ENCODE measurements at places on chromosomes 3 and 15.
A peak's percentile ranks its signal among the peaks of the same experiment; 100 is the strongest.

- no peak for DNase-seq
These were observed 3.1 kb downstream of the COL8A1 start for GRCh38 chr3:99641480-99641879.

GRCh38 chr3:146521394-146521793, 23.0 kb downstream of the PLSCR1 start:
- no peak for DNase-seq

DNA sequence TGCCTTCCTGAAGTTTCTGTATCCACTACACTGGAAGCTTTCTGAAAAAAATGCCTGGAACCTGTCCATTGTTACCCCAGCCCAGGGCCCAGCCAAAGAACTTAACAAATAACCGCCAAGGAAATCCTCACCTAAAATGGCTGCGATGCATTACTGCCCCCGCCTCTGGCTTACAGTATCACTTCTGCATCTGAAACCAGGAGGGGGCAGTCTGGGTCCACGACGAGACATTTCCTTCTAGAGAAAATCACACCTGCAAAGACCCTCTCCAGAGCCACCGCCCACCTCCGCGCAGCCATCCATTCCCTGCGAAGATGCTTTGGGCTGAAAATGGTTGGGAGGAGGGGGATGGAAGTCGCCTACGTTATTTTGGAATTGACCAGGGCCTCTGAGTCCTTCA, 22.4 kb upstream of the CELF6 start:
- peak; percentile 31 for DNase-seq

- DNase-seq: no peak
These were observed 206.5 kb downstream of the LPP start for GRCh38 chr3:188360364-188360881.

DNA sequence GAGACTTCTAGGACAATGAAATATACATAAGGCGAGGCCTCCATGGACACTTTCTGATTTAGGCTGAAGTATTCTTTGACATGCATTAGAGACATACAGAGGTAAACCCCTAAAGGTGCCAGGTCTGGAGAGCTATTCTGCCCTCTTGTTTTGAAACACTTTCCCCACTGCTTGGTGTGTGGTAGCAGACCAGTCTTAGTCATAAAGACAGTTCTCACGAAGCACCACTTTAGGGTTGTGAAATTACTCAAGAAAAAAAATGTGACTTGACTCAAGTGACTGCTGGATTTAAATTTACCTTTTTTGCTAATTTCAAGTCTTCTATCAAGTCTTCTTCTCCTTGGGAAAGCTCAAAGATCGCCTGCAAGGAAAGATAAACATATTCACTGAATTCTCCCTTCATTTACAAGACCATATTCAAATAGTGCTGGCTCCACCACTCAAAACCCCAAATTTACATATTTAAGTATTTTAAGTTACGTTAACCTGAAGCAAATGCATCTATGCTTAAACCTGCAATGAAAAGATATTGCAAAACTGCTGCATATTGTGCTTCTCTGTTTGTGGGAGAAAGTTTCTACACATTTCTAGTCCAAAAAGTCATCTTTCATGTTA, 48.4 kb downstream of the ARHGEF3 start:
- DNase-seq: peak; percentile 63

DNA sequence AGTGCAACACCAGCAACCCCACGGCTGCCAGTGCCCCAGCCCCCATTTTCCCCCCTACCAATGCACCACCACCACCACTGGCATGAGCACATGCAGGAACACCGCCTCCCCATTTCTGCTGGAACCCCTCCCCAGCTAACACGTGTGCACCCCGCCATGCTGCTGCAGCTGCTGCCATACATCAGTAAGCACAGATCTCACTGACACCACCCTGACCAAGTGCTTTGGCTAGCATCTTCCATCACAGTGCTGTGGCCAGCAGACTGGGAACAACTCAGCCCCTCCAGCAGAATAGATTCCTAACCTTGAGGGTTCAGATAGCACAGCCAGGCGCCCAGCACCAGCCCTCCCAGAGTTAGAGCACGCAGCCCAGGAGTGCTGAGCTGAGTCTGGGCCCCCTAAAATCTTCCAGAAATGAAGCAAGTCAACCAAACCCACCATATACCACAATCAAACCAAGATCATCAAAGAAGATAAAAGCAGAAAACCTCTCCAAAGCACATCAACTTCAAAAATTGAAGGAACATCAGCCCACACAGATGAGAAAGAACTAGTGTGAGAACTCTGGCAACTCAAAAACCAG, 81.2 kb upstream of the CDV3 start:
- no peak for DNase-seq

DNA sequence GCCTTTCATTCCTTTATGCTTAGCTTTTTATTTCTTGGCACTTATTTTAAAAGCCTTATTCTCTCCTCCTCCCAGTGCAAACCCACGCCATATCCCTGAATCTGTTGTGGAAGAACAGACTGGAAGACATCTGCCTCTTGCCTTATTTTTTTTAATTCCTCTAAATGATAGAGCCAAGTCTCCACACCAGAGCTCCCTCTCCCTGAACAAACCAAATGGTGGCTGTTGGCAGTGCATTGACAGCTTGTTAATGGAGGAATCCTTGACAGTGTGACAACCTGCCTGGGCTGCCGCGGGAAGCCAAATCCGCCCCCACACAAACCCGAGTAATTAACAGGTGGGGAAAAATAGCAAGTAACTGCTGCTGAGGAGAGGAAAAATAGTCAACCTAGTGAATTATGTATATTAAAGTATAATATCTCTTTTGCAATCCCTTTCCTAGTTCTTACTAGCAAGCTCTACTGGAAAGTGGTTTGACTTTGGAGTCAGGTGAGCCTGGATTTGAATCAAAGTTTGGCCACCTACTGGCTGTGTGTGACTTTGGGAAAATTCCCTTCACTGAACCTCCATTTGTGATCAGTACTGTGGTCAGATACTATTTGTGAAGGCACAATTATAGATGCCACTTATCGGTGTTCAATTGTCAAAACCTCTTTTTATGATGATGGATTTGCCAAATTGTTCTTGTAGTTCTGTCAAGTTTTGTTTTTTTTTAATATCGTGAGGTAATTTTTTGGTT, 589.6 kb downstream of the PDCD6IP start:
- peak; percentile 10 for DNase-seq

Data from MCF 10A (cell line).